ENCODE measurements at places on chromosomes 7 and 10. TPM values are rescaled to one million over a fixed set of nuclear protein-coding genes. Genes with fewer than 3 reads are reported as not detected.

DNA sequence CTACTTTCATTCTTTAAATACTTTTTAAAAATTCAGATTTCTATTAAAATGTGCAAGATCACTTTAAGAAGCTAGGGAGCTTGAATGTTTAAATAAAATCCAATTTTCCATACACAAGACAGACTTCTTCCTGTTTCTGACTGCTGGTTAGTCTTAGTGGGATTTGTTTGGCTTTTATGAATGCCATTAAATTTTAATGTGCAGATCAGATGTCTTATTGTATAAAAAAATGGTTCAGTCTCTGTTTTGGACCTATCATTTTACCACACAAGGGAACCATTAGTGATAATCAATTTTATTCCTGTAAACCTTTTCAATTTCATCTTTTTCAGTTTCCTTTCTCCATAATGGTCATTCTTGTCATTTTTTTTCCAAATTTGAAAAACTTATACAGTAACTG is 63.2 kb downstream of the VCL start:
- no peak for DNase-seq

- no peak for DNase-seq
Observed at GRCh38 chr7:4880218-4880617, 3.3 kb downstream of the RADIL start.

GRCh38 chr10:107717046-107717445 is 552.5 kb upstream of the SORCS1 start:
- no peak for DNase-seq

DNA sequence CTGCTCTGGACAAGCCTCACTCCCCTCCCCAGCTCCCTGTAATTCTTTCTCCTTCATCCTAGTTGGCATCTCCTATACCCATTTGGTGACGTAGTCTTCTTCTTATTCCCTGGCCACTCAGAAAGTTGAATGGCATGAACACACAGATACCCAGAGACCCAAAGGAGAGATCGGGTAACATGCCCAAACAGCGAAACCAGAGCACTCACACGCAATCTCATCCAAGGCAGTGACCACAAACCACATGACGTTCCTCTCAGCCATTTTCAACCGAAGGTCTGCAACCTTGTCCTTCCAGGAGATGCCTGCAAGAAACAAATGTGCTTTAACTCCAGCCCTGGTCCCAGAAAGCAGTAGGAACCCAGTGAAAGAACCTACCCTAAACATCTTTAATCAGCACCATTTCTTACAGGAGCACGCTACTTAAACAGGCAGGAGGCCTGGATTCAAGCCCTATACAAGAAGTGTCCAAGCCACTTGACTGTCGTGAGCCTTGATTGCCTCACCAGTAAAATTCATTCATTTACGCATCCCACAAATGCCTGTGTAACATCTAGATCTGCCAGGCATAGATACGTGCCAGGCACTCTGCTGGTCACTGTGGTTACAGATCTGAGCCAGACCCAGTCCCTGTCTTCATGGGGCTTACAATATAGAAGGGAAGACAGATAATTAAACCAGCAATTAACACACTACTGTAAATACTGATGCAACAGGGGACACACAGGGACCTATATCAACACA is 37.1 kb downstream of the XPNPEP1 start:
- no peak for DNase-seq

GRCh38 chr7:106947244-106947728 is 82.2 kb downstream of the PIK3CG start:
- no peak for DNase-seq

GRCh38 chr7:70352088-70352487 is 753.8 kb downstream of the AUTS2 start:
- DNase-seq, result no peak

DNA sequence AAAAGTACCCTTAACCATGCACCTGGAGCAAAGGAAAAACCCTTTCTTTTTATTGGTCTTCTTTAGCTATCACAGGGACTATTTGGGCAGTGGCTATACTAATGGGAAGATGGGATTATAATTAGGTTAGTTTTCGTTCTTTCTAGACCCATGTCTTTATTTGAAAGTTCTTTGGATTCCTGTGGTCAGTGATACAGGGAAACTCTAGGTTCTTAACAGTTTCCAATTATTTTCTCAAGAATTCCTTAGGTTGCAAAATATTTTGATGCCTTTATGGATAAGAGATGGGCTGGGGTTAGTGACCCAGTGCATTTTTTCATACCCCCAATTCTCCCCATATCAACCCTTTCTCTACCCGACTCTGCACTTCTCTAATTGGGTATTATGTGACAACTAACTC is 49.0 kb downstream of the ADD3 start:
- DNase-seq, result no peak

DNA sequence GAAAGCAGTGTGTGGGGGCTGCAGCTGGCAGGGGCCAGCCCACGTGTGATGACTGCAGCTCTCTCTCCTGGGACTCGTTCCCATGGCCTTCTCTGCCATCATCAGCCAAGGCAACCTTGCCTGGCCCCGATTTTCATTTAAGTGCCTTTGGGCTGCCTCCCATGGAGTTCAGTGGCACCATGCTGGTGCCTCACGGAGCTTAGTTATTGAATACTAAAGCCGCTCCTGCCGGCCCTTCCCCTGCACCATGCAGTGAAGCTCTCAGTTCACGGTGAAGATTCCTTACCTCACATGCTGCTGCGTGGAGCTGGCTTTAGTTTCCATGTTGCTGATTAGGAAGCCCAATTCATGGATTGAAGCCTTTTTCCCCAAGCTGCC is 141.5 kb upstream of the EEPD1 start:
- no peak for DNase-seq

DNA sequence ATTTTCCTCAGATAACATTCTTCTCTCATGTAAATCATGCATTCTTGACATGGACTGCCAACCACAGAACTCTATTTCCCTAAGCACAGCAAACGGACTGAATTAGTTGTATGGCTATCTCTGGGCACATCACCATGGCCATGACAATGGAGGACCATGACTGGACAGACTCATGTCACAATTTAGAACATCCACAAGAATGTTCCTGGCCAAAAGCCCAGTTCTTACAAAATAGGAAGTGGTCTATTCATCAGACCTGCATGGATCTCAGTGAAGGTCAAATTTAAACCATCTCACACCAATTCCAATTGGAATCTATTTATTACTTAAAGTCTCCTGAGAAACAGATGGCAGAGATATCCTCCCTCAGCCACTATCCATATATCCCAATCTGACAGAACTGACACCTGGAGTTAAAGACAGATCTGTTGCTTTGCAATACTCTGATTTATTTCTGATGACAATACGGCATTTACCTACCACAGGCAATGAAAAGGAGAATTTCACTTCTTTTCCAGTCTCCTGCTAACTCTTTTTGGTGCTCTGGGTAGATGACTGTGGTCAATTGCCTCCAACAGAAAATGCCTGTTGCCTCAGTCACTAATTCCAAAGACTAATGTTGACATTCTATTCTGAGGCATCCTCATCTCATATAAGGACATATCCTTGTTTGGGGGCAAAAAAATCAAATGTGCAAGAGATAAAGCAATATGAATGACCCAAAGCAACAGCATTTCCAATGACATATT is 254.8 kb downstream of the HTR7 start:
- DNase-seq, result no peak

DNA sequence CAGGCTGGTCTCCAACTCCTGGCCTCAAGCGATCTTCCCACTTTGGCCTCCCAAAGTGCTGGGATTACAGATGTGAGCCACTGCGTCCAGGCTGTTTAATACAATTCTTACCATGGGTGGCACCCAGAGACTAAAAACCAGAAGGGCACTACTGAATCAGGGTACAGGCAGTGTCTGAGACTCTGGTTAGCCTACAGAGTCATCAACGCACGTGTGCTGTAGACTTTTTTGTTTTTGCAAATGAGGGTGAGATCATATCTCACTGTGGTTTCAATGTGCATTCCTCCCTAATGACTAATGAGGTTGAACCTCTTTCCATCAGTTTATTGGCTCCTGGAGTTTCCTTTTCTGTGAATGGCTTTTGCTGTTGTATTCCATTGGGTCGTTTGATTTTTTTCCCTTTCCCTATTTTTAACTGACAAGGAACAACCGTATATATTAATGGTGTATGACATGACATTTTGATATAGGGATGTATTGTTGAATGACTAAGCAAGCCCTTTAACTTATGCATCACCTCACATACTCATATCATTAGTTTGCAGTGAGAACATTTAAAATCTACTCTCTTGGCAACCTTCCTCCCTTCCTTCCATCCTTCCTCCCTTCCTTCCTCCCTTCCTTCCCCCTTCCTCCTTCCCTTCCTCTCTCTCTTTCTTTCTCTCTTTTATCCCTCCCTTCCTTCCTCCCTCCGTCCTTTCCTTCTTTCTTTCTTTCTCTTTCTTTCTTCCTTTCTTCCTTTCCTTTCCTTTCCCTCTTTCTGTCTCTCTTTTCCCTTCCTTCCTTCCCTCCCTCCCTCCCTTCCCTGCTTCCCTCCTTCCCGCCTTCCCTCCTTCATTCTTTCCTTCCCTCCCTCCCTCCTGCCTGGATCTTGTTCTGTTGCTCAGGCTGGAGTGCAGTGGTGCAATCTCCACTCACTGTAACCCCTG is 9.3 kb upstream of the TMEM270 start:
- DNase-seq, result no peak

- no peak for DNase-seq
Observed at GRCh38 chr7:105429746-105430612, 41.3 kb upstream of the SRPK2 start.

CAV1 gene
- 9.3 TPM for total RNA-seq

AKR1B15 gene
- total RNA-seq, result not detected

OR2A12 gene
- not detected for total RNA-seq

ZNF467 gene
- total RNA-seq, result 18.9 TPM

LGI1 gene
- 0.75 TPM for total RNA-seq

TRIM50 gene
- total RNA-seq, result not detected

C10orf90 gene
- total RNA-seq, result 0.18 TPM

All from left lobe of liver (tissue), 2 donors.